Keratinocyte (primary cell): ENCODE measurements at places on chromosomes 6 and 20. TPM values are rescaled to one million over a fixed set of nuclear protein-coding genes. Genes with fewer than 3 reads are reported as not detected.

The E2F1 gene
- 1.3 to 3.4 TPM (median 2.8 TPM) in 3 replicates for polyA plus RNA-seq

The GTSF1L gene
- not detected in 3 replicates for polyA plus RNA-seq

The BTNL2 gene
- not detected in 3 replicates for polyA plus RNA-seq

The HFE gene
- 13.8 to 18.6 TPM (median 18.4 TPM) in 3 replicates for polyA plus RNA-seq

GRCh38 chr20:53021934-53022333 lies 49.8 kb downstream of the TSHZ2 start:
- H3K4me1 ChIP-seq = peaks cover 5% of the 10 kb centered on the region
- H3K27me3 ChIP-seq = no peaks in the 10 kb centered on the region
- no peak overlapping the region for H3K4me3 ChIP-seq

DNA sequence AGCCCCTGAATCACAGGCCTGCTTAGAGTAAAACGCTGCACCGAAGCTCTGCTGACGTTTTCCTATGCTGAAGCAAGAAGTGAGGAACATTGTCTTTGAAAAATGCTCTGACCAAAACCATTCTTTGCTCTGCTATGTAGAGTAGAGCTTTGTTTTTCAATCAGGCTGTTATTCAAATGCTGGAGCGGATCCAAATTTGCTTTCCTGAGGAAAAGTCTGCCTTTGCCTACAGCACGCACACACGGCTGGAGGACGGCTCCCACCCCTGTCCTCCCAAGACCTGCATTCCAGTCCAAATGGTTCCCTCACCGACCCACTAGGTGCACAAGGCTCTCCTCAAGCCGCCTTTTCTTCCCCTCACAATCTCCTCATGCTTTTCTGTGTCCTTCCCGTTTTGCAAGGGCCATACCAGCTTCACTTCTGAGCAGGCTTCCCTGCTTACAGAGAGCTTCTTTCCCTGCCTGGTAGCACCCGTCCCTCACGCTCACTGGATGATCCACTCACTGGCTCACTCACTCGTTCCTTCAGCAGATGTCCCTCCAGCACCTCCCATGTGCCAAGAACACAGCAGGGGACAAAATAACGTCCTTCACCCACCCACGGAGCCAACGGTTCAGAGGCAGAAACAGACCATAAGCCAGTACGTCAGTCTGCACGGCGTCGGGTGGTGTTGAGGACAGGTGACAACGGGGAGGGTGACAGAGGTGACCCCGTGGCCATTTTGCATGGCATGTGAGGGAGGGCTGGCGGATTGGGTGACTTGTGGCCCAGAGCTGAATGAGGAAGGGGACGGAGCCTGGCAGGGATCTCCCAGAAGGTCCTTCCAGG lies 137.9 kb upstream of the NEDD9 start:
- no peaks in the 10 kb centered on the region for H3K36me3 ChIP-seq
- no peak for DNase-seq
- no peak overlapping the region for H3K4me3 ChIP-seq
- H3K27ac ChIP-seq = no peak overlapping the region
- peaks cover 25% of the 10 kb centered on the region for H3K4me1 ChIP-seq
- H3K27me3 ChIP-seq = no peaks in the 10 kb centered on the region

- peaks cover 68% of the 10 kb centered on the region for H3K27me3 ChIP-seq
- no peak for DNase-seq
Measured at GRCh38 chr20:62606551-62607201, 35.6 kb upstream of the SLCO4A1 start.

- H3K27ac ChIP-seq = no peak overlapping the region
- no peaks in the 10 kb centered on the region for H3K36me3 ChIP-seq
- DNase-seq = no peak
- no peak overlapping the region for H3K4me3 ChIP-seq
- peaks cover 5% of the 10 kb centered on the region for H3K27me3 ChIP-seq
Measured at GRCh38 chr20:23244916-23245552, 105.6 kb upstream of the NXT1 start.

DNA sequence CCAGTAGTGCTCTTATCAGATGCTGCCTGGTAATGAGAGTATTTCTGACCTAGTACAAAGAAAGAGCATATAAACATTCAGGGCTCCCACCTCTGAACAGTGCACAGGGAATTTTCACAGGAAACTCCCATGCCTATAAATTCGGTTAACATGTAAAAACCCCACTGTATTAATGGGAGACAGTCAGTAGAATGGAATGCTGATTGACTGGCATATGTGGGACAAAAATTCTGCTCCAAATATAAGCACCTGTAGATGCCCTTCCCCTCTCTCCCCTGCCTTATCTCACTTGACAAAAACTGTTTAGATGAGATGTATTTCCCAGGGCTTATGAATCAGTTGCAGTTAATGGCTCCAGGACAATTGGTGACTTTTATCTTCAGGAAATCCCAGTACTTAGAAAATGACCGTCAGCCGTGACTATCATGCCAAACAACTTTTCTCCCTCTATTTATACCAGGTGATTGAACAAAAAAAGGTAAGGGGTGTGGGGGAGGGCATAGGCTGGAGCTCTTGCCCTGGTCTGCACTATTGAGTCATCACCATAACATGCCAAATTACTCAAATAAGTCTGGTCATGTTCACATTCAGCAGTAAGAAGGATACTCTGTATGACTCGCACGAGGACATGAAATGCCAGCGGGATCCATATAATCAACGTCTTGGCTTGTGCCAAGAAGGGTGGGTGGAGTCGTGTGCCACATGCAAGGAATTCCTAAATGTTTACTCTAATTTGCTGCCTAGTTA lies 176.4 kb upstream of the BMP2 start:
- peak overlapping the region; percentile 93 for H3K27ac ChIP-seq
- H3K27me3 ChIP-seq = no peaks in the 10 kb centered on the region
- H3K4me1 ChIP-seq = peaks cover 42% of the 10 kb centered on the region
- no peak overlapping the region for H3K4me3 ChIP-seq

- no peaks in the 10 kb centered on the region for H3K4me1 ChIP-seq
- no peak overlapping the region for H3K4me3 ChIP-seq
- H3K36me3 ChIP-seq = no peaks in the 10 kb centered on the region
- no peaks in the 10 kb centered on the region for H3K27me3 ChIP-seq
Measured at GRCh38 chr6:82785206-82785605, 280.4 kb downstream of the UBE3D start.

- no peaks in the 10 kb centered on the region for H3K4me1 ChIP-seq
- no peaks in the 10 kb centered on the region for H3K36me3 ChIP-seq
- no peak overlapping the region for H3K27ac ChIP-seq
- no peak for DNase-seq
- H3K27me3 ChIP-seq = no peaks in the 10 kb centered on the region
- no peak overlapping the region for H3K4me3 ChIP-seq
Measured at GRCh38 chr6:14622085-14622484, 504.5 kb downstream of the CD83 start.

- H3K4me1 ChIP-seq = peaks cover 15% of the 10 kb centered on the region
- no peaks in the 10 kb centered on the region for H3K36me3 ChIP-seq
- H3K4me3 ChIP-seq = no peak overlapping the region
- no peaks in the 10 kb centered on the region for H3K27me3 ChIP-seq
- no peak overlapping the region for H3K27ac ChIP-seq
- DNase-seq = no peak
Measured at GRCh38 chr6:13428583-13429405, 58.6 kb downstream of the GFOD1 start.

DNA sequence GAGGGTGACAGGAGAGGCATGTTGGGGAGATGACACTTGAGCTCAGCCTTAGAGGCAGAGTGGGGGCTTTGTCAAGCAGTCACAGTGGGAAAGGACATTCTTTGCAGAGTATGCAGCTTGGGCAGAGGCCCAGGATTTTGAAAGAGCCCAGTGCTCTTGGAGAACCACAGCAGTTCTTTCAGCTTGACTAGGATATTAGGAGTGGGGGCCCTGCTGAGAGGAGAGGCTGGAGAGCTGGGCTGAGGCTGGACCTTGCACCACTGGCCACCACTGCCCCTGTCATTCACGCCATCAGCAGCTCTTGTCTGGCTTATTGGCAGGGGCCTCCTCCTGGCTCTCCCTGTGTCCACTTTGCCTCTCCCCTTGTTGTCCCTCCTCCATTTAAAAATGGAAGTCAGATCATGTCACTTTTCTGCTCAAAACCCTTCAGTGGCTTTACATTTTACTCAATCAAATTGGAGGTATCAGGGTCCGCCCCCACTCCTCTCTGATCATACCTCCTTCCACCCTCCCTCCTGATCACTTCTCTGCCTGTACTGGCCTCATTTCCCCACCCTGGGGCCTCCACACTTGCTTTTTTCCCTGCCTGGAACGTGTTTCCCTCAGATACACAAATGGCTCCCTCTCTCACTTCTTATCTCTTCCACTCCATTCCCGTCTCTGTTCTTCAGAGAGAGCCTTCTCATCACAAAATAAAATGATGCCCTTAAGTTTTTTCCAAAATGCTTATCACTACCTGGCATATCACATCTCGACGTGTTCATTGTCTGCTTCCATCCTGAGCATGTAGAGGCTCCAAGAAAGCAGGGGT lies 10.5 kb downstream of the MANBAL start:
- no peaks in the 10 kb centered on the region for H3K27me3 ChIP-seq
- H3K27ac ChIP-seq = no peak overlapping the region
- H3K4me1 ChIP-seq = peaks cover 40% of the 10 kb centered on the region
- H3K36me3 ChIP-seq = peaks cover 21% of the 10 kb centered on the region

- H3K36me3 ChIP-seq = peaks cover 9% of the 10 kb centered on the region
- no peaks in the 10 kb centered on the region for H3K27me3 ChIP-seq
Measured at GRCh38 chr6:17628873-17629272, 28.8 kb downstream of the FAM8A1 start.

GRCh38 chr6:103729658-103730057 lies 1130.1 kb downstream of the HACE1 start:
- H3K36me3 ChIP-seq = no peaks in the 10 kb centered on the region
- H3K4me3 ChIP-seq = no peak overlapping the region
- no peak overlapping the region for H3K27ac ChIP-seq
- DNase-seq = no peak

- no peaks in the 10 kb centered on the region for H3K36me3 ChIP-seq
- no peak for DNase-seq
- H3K27me3 ChIP-seq = peaks cover 2% of the 10 kb centered on the region
- H3K27ac ChIP-seq = no peak overlapping the region
Measured at GRCh38 chr20:38692436-38693411, 31.6 kb upstream of the SLC32A1 start.
